DMS 273 treated with DMSO at 0.1 percent for 48 hours (cell line): ENCODE measurements at places on chromosomes 7 and 10.

- DNase-seq: no peak
These were observed 5.3 kb downstream of the HOXA11 start for GRCh38 chr7:27179503-27180430.

- no peak for DNase-seq
These were observed 22.8 kb upstream of the TTYH3 start for GRCh38 chr7:2608921-2609411.

DNA sequence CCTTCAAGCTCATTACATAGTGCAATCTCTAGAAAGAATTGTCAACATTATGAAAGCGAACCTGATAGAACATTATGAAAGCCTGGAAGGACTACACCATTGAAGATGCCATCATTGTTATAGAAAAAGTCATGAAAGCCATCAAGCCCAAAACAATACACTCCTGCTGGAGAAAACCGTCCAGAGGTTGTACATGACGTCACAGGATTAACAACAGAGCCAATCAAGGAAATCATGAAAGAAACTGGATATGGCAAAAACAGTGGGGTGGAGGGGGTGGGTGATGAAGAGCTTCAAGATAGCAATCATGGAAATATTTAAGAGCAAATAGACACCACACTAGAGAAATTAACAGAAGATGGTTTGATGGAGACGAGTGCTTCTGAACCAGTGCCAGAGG, 45.7 kb downstream of the TOMM7 start:
- no peak for DNase-seq

- DNase-seq: no peak
These were observed 1.7 kb downstream of the NPTX2 start for GRCh38 chr7:98618786-98619185.

DNA sequence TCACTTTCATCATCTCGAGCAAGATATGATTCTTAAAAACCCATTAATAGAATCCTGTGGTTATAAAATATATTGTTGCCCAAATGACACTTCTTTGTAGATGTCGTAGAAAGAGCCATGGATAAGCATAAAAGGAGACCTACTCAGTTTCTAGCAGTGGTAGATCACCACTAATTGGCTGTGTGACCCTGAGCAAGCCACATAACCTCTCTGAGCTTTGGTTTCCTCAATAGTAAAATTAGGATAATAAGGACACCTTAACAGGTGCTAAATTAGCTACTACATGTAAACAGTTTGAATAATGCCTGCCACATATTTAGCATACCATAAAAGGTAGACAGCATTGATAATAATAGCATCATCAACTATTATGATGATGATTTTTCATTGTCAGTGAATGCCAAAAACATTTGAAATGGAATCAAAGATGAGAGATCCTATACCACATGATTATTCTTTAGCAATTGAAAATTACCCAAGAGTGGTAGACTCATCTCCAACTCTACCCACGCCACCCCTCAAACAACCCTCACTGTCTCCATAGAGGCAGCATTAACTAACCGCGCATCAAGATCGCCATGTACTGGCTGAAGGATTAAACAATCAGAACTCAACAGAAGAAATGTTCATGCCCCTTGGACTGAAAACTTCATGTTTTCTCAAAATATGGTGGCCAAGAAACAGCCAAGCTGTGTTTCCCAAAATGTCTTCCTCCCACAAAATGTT, 45.8 kb downstream of the CHST15 start:
- DNase-seq: no peak

DNA sequence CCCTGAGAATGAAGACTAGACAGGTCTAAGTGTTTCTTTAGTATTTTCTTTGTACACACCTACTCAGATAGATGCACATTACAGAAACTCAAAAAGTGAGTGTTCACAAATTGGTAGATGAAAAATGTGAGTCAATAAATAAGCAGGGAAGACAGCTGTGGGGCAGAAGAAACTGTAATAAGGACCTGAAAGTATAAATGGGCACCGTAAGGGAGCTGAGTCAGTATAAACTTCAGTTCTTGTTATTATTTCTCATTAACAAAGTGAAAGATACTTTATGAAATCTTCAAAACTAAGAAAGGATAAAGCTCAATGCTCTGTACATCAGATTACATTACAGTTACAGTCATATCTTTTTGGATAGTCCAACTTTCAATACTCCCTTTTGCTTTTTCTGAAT, 2.5 kb downstream of the MTPN start:
- DNase-seq: no peak

DNA sequence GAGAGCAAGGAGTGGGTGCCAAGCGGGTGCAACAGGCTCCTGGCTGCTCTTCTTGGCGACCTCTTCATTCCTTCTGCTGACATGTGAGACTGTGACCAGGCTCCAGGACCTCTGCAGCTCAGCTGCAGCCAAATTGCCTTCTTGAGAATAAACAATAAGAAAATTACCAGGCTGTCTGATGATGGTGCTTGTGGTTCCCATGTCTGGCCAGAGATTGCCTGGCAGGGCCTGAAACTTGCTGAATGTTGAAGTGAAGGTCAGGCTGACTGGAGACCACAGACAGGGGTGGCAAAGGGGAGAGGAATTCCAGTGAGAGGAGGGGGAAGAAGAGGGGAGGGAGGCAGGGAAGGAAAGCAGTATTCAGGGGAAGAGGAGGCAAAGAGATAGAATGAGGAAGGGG, 497.4 kb upstream of the PODXL start:
- no peak for DNase-seq

DNA sequence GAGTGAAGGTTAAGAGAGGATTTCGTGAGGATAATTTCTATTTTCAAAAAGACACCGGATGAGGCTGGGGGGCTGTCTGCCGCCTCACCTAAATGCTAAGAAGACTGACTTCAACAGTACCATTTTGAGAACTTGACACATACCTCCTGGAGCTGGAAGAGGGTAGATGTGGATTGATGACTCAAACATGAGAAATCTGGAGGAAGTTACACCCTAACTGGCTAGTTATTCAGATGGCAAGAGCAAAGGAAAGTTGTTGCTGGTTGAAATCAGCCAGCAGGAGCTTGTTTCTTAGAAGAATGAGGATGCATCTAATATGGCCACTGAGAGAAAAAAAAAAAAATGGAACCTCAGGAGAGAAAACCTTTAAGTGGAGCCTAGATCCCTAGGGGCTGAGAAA, 76.2 kb upstream of the KIAA1217 start:
- no peak for DNase-seq

GRCh38 chr7:106111655-106112117, 426 bp downstream of the SYPL1 start:
- DNase-seq: no peak

DNA sequence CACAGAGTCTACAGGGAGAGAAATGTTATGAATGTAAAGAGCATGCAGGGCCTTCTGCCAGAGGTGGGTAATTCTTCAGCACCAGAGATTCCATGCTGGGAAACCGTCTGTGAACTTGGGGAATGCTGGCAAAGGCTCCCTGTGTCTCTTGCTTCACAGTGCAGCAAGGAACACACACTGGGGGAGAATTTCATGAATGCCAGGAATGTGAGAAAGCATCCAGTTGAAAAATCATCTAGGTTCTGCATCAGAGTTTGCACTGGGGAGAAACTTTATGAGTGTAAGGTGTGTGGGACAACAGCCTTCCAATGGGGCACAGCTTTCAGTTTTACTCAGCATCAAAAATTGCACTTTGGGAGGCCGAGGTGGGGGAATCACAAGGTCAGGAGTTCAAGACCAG, 224.3 kb upstream of the IGFBP3 start:
- DNase-seq: no peak

DNA sequence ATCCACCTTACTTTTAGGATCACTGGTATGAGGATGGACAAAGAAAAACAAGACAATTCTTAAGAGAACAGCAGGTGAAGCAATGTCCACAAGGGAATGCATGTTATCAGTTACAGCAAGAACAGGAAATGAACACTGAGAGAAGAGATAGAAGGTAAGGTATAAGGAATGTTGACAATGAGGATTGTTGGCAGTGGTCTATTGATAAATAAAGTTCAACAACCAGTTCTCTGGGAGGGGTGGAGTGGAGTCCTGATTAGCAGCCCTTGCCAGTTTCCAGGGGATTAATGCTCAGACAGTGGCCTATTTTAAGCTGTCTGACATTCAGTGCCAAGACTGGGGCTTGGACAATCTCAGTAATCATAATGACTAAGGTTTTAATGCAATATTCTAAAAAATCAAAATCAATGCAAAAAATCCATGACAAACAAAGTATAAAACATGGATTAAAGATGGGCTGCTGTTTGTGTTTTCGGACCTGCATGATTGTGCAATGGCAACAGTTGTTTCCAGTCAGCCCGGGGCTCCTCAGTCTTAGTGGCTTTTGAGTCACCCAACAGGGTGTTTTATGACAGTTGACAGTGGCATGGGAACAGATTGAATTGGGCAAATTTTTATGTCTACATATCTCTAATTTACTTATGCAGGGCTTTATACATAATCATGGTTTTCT, 13.8 kb upstream of the AKR1B1 start:
- no peak for DNase-seq

DNA sequence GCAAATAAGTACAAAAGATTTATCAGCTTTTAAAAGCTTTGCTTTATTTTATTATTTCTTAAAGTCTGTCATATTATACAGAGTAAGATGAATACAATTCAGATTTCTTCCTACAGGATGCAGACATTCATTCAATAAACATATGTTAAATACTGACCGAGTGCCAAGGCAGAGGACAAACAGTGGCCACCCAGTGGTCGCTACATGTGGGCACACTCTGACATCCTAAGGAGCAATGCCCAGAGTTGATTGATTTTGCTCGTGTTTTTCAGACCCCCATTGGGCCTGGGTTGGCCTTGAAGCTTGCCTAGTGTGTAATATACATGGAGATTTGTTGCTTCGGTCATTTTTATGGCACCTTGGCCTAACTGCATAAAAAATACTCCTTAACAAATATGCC, 201.2 kb downstream of the CCDC3 start:
- DNase-seq: no peak

GRCh38 chr10:121324678-121325213, 273.5 kb downstream of the FGFR2 start:
- DNase-seq: no peak
